ENCODE measurements at places on chromosomes 3 and 15. TPM values are rescaled to one million over a fixed set of nuclear protein-coding genes. Genes with fewer than 3 reads are reported as not detected.

CSPG4 gene
- total RNA-seq = 144 TPM

CHRD gene
- total RNA-seq = 12.2 TPM

PPP2R3A gene
- total RNA-seq = 9.6 TPM

GRCh38 chr3:133943639-133944141 is 48.0 kb upstream of the RAB6B start:
- no peak for DNase-seq

DNA sequence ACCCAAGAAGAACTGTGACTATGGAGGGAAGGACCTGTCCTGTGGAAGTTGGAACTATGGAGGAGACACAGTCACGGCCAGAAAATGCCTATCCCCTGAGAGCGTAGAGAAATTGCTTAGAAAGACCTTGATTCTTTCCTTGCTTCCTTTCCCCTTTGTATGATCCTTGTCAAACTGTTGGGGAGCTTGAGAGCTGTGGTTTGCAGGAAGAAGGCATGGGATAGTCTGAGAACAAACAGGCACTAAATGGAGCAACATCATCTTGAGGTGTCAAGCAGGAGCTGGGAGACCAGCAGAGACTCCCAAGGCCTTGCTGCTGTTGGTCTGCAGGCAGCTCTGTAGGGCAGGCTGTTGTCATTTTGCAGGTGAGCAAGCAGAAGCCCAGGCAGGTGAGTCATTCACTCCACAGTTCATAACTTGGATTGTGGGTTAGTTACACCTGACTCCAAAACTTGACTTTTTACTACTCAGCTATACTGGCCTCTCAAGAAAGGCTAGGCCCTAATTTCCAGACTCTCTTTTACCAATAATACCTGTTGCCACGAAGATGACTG is 298.9 kb downstream of the LRTM1 start:
- no peak for DNase-seq

DNA sequence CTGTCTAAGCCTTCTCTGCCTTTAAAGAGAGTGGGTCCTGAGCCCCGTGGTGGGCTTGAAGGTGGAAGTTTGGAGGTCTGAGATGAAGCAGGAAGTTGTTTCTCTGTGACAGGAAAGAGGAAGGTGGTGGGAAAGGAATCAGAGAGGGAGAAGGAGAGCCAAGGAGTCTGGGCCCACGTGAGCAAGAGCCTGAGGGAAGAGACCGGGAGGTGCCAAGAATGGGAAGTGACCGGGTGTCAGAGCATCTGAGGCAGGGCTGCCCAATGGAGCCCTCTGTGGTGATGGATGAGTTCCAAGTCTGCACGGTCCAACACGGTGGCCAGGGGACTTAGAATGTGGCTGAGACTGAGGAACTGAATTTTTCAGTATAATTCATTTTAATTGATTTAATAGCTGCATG is 24.6 kb downstream of the ALDH1L1 start:
- no peak for DNase-seq

GRCh38 chr3:120173056-120173675 is 78.9 kb upstream of the GSK3B start:
- DNase-seq = no peak

DNA sequence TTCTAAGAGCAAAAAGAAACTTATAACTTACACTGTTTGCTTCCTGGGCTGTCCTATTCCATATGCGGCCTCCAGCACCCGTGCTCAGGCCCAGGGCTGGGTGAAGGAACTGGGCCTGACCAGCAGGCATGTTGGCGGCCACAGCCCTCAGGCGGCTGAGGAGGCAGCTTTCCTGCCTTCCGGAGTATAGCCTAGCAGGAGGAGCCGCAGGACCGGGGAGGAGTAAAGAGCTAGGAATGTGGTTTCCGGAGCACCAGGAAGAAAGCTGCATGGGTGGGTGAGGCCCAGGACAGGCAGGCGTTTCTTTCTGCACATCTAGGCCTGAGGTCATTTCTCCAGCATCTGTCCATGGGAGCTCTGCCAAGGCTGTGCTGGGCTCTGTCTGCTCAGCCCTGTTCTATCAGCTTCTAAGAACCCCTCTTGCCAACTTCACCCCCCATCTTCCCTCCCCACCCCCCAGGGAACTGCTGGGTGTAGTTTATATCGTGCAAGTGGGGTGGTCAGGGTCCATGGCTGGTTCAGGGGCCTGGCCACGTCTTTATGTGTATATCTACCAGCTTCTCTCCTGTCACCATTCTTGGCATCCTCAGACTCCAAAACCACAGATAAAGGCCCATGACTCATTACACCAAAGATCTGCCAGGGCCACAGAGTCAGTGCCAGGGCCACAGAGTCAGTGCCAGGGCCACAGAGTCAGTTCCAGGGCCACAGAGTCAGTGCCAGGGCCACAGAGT is 7.8 kb upstream of the KIF7 start:
- no peak for DNase-seq

DNA sequence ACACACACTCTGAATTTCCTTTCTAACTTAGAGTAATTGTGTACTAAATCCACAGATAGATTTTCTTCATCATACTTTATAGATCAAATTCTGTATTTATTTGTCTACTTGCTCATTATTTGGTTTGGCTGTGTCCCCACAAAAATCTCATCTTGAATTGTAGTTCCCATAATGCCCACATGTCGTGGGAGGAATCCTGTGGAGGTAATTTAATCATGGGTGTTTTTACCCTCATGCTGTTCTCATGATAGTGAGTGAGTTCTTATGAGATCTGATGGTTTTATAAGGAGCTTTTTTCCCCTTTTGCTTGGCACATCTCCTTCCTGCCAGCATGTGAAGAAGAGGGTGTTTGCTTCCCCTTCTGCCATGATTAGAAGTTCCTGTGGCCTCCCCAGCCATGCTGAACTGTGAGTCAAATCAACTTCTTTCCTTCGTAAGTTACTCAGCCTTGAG is 198.3 kb upstream of the TGFBR2 start:
- no peak for DNase-seq

DNA sequence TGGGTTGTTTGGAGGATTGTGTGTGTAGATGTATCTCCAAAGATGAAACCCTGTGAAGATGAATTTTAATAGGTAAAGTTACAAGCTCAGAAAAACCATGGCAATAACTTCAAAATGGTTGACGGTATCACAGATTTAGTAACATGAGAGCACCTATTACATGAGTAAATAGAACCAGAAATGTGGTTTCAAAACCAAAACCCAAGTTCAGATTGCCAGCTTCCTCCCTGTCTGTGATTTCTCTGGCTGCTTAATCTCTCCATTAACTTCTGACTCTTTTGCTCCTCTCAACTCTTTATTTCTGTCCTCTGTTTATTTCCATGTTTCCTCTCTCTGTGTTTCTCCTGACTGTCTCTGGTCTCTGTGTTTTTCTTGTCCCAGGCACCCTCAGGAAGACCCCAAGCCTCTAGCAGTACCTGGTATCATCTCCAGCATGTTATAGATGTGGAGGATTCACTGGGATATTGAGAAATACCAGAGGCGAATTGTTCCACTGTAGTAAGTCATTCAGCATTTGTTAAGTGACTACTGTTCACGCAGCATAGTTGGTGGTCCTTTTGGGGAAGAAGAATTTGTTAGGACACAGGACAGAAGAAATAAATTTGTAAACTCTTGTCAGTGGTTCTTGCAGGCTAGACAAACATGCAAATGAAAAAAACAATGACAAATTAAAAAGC is 138.8 kb downstream of the BBX start:
- DNase-seq = no peak

- no peak for DNase-seq
Measured at GRCh38 chr3:149011676-149012075, 20.3 kb downstream of the GYG1 start.

DNA sequence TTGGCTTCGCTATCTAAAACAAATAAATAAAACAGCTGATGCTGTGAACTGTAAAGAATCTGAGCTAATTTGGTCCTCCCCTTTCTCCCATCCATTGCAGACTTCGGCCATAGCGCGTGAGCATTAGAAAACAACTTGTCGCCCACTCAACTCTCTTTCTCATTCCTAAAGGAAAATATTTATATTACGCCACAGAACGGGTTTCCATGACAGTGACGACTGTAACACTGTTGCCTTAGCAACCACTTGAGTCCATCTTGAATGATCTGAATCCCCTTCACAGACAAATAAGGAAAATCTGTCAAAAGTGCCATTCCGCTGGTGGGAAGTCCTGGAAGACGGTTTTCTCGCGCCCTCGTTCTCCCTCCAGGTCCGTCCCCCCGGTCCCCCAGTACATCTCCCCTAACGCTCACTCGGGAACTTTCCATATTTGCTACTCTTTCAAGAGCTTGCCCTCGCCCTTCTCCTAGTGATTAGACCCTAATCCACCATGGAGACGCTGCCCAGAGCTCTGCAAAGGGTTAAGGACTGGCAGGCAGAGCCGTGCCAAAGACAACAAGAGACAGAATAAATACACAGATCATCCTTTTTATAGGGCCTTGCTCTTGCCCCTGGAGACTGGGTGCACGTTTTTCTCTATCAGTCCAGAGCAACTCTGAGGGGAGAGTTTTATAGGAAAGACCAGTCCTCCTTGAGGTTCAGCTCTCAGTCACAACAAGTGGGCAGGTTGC is 50.5 kb downstream of the CRYGS start:
- DNase-seq = no peak

GRCh38 chr3:180283251-180283650 is 246.5 kb upstream of the PEX5L start:
- DNase-seq = no peak

GRCh38 chr15:41561777-41562145 is 2.7 kb downstream of the TYRO3 start:
- DNase-seq = no peak

- no peak for DNase-seq
Measured at GRCh38 chr3:61381745-61382392, 130.6 kb upstream of the FHIT start.

GRCh38 chr3:71087143-71088018 is 496.1 kb downstream of the FOXP1 start:
- DNase-seq = no peak

DNA sequence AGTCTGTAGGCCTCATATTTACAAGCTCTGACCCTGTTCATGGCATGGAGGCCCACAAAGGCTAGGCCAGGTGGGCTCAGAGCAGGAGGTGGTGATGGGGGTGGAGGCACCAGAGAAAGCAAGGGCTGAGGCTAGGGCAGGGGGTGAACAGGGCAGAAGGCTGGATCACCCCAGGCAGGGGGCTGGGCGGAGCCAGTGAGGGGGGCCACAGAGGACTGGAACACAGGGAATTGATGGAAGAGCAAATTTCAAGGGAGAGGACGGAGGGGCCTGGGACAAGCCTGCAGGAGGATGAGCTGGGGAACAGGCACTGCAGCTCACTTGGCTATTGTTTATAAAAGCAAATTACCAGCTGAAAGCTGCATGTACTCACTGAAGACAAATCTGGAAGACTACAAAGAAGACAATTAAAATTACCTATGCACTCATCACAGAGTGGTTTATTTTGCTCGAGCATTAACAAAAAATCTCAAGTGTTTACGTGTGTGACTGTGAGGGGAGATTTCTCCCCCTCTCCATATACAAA is 11.0 kb downstream of the TNFAIP8L3 start:
- DNase-seq = no peak
